ENCODE measurements at places on chromosomes 16 and 17. TPM values are rescaled to one million over a fixed set of nuclear protein-coding genes. Genes with fewer than 3 reads are reported as not detected.
A peak's percentile ranks its signal among the peaks of the same experiment; 100 is the strongest.

The NPTX1 gene
- total RNA-seq, result not detected

The HSD17B1 gene
- total RNA-seq, result 1.4 TPM

The BCAR1 gene
- 75.1 TPM for total RNA-seq

The IL17C gene
- 0.29 TPM for total RNA-seq

The USP7 gene
- 171 TPM for total RNA-seq

The KRT40 gene
- total RNA-seq, result 0.13 TPM

DNA sequence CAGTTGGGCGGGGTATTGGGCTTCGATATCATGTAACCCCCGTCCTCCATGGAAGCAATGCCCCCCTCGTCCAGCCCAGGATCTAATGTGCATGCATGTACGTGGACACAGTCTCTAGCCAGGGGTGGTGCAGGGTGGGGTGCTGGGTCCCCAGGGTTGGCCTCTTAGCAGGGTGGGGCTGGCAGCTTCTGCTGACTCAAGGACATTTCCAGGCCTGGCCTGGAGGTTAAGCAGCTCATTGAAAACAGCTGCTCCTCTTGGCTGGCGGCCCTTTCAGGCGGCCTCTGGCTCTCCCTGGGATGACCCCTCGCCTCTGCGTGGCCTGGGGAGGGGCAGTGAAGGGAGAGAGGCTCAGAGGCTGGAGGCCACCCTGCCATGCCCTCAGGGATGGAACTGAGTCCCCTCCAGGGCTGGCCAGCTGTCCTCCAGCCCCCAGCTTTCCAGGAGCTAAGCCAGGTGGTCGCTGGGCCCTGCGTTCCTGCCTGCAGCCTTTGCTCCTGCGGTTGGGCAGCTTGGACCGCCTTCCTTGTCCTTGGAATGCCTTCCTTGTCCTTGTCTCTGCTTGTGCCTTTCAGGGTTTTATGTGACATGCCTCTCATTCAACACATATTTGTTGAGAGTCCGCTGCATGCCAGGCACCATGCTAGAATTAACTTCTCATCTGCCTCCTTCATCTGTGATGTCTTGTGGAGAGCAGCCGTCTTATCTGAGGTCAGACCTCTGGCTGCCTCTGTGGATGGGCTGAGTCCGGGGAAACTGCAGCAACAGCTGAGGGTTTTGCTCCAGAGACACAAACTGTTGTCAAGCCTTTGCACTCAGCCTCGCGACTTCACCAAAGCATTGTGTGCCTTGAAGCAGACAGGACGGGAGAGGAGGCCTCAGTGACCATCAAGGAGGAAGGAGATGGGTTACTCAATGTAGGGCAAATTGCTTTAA is 26.6 kb downstream of the MRC2 start:
- H3K4me1 ChIP-seq, result peaks cover 7% of the 10 kb centered on the region
- peaks cover 11% of the 10 kb centered on the region for H3K27me3 ChIP-seq
- no peak for DNase-seq
- H3K4me3 ChIP-seq, result peak overlapping the region; percentile 74
- no peaks in the 10 kb centered on the region for H3K36me3 ChIP-seq

- no peak overlapping the region for H3K27ac ChIP-seq
- H3K4me1 ChIP-seq, result peaks cover 49% of the 10 kb centered on the region
- H3K27me3 ChIP-seq, result no peaks in the 10 kb centered on the region
These were observed 24.5 kb upstream of the SUPT4H1 start for GRCh38 chr17:58376472-58377000.

DNA sequence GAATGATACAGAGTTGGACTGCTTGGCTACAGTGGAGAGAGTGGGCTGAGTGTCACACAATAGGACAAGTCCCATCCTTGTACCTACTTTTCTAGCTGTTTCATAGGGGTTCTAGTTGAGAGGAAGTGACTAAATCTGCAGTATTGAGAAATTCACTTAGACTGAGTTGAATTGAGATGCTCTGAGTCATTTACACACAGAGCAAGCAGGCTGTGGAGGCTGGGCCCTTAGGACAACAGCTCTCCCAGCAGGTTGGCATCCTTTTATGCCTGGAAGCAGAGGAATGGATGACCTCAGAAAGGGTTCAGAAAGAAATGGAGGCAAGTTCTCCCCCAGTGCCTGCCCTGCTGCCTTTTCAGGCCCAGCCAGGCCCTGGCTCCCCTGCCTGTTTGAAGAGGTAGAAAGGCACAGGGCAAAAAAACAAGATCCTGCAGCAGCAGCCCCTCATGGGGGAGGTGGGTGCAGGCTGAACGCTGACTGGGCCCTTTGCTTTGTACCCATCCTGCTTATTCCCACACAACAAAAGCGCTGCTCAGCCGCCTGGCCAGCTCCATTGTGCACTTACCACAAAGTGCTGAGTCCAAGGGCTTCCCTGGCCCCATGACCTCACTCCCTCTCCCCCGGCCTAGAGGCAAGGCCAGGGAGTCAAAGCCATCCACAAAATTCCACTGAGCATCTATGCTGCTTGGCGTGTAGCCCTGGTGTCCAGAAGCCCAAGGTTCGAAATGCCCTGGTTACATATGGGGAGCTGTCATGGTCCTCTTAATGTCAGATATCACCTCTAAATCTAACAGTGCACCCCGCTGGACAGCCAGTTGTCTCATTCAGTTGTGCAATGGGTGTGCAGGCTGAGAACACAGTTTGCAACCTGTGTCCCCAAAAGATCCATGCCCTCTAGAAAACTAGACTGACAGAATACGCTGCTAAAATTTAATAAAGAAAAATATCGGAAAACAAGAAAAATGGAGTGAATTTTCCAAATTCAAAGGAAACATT is 5.4 kb upstream of the CRYBA1 start:
- H3K27me3 ChIP-seq, result no peaks in the 10 kb centered on the region
- H3K36me3 ChIP-seq, result no peaks in the 10 kb centered on the region
- DNase-seq, result no peak

DNA sequence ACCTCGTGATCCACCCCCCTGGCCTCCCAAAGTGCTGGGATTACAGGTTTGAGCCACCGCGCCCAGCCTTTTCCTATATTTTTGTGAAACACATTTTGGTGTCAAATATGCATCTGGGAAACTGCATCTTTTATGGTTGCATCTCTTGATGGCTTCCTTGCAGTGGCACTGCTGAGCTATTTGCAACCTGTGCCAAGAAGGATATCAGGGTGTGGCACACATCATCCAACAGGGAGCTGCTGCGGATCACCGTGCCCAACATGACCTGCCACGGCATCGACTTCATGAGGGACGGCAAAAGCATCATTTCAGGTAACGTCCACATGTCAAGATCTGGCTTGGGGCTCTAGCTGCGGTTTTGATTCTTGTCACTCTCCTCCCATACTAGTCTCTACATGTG is 16.8 kb upstream of the USP43 start:
- no peak overlapping the region for H3K4me3 ChIP-seq
- no peaks in the 10 kb centered on the region for H3K36me3 ChIP-seq
- no peak for DNase-seq
- peaks cover 3% of the 10 kb centered on the region for H3K27me3 ChIP-seq
- no peaks in the 10 kb centered on the region for H3K4me1 ChIP-seq
- no peak overlapping the region for H3K27ac ChIP-seq

DNA sequence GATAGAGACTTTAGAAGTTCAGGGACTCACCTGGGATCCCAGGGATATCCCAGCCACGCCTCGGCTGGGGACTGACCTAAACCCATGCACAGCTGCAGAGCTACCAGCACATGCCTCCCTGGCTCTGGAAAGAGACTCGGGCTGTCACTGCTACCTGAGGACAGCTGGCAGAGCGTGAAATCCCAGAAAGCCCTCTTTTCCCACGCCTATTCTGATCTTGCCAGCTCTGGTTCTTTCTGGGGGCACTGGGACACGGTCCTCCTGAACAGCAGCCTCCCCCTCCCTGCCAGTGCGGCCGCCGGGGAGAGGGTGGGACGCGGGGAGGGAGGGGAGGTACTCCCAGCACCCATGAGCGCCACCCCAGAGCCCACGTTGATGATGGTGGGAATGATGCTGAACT is 10.8 kb downstream of the P2RX5 start:
- H3K4me3 ChIP-seq, result no peak overlapping the region
- H3K27me3 ChIP-seq, result peaks cover 12% of the 10 kb centered on the region
- H3K36me3 ChIP-seq, result no peaks in the 10 kb centered on the region
- H3K27ac ChIP-seq, result no peak overlapping the region

GRCh38 chr17:11082559-11082958 is 158.5 kb upstream of the SHISA6 start:
- peaks cover 8% of the 10 kb centered on the region for H3K27me3 ChIP-seq
- H3K27ac ChIP-seq, result no peak overlapping the region
- H3K4me3 ChIP-seq, result no peak overlapping the region

- no peak for DNase-seq
- no peaks in the 10 kb centered on the region for H3K27me3 ChIP-seq
- H3K27ac ChIP-seq, result no peak overlapping the region
- no peak overlapping the region for H3K4me3 ChIP-seq
- peaks cover 2% of the 10 kb centered on the region for H3K4me1 ChIP-seq
These were observed 35.4 kb downstream of the KCNJ16 start for GRCh38 chr17:70110443-70110880.

DNA sequence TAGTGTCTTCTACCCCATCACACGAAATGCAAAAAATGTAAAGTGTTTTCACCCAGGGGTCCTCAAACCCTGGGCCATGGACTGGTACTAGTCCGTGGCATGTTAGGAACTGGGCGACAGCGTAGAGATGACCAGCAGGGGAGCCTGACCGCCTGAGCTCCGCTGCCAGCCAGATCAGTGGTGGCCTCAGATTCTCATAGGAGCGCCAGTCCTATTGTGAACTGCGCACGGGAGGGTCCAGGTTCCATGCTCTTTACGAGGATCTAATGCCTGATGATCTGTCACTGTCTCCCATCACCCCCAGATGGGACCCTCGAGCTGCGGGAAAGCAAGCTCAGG is 4.5 kb downstream of the SCARF1 start:
- peaks cover 3% of the 10 kb centered on the region for H3K4me1 ChIP-seq
- DNase-seq, result no peak
- peaks cover 17% of the 10 kb centered on the region for H3K27me3 ChIP-seq
- H3K36me3 ChIP-seq, result no peaks in the 10 kb centered on the region
- H3K27ac ChIP-seq, result peak overlapping the region; percentile 49
- H3K4me3 ChIP-seq, result no peak overlapping the region

- H3K4me3 ChIP-seq, result no peak overlapping the region
- H3K4me1 ChIP-seq, result peaks cover 15% of the 10 kb centered on the region
- peak overlapping the region; percentile 94 for H3K27ac ChIP-seq
- H3K36me3 ChIP-seq, result no peaks in the 10 kb centered on the region
These were observed 18.6 kb downstream of the FOXN1 start for GRCh38 chr17:28524476-28525424.

- no peaks in the 10 kb centered on the region for H3K36me3 ChIP-seq
- peak overlapping the region; percentile 15 for H3K4me3 ChIP-seq
- peaks cover 29% of the 10 kb centered on the region for H3K4me1 ChIP-seq
- DNase-seq, result no peak
These were observed 218.5 kb upstream of the CIBAR2 start for GRCh38 chr16:85330694-85331188.

DNA sequence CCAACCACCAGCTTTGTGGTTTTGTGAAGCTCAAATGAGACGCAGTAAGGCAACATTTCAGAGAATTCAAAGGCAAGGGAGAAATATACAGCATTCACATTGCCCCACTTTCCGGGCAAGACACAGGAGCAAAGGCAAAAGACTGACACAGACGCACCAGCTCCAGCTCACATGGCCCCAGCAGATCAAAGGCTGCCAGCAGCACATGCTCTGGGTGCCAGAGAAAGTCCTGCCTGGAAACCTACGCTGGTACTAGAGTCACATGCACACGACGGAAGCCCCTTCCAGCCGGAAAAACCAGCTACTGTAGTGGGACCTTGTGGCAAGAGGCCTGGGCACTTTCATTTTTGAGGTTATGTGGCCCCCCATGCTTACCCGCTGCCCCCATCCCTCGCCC is 50.1 kb downstream of the GTF3C1 start:
- H3K4me3 ChIP-seq, result no peak overlapping the region
- H3K36me3 ChIP-seq, result peaks cover 30% of the 10 kb centered on the region
- H3K4me1 ChIP-seq, result no peaks in the 10 kb centered on the region
- no peaks in the 10 kb centered on the region for H3K27me3 ChIP-seq
- no peak overlapping the region for H3K27ac ChIP-seq
- no peak for DNase-seq

GRCh38 chr16:28823291-28823872 is 583 bp downstream of the ATXN2L start:
- peaks cover 26% of the 10 kb centered on the region for H3K4me1 ChIP-seq
- DNase-seq, result peak; percentile 20
- peak overlapping the region; percentile 99 for H3K27ac ChIP-seq
- no peaks in the 10 kb centered on the region for H3K27me3 ChIP-seq
- H3K4me3 ChIP-seq, result peak overlapping the region; percentile 96

DNA sequence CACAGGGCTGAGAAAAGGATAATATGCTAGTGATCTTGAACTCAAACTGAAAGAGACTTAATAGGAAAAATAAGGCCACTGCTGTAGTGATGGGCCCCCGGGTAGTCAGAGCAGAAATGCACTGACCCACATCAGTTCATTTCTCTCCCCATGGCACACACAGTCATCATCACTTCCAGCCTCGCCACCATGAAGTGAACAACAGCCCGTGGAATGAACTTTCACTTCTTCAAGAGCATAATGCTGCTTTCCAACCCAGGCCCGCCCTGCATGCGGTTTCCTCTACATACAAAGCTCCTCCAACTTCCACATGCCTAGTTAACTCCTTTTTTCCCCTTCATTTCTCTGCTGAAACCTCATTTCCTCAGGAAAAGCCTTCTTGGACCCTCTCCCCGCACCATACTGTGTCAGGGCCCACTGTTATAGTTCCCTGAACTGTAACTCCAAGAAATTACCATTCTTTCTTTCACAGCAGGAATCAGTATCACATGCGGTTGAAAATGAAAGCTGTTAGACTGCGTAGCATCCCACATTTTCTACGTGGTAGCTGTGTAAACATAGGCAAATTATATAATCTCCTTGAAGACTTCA is 65.8 kb upstream of the SMIM36 start:
- no peak for DNase-seq
- H3K27me3 ChIP-seq, result no peaks in the 10 kb centered on the region
- H3K27ac ChIP-seq, result no peak overlapping the region
- no peaks in the 10 kb centered on the region for H3K4me1 ChIP-seq
- no peaks in the 10 kb centered on the region for H3K36me3 ChIP-seq

DNA sequence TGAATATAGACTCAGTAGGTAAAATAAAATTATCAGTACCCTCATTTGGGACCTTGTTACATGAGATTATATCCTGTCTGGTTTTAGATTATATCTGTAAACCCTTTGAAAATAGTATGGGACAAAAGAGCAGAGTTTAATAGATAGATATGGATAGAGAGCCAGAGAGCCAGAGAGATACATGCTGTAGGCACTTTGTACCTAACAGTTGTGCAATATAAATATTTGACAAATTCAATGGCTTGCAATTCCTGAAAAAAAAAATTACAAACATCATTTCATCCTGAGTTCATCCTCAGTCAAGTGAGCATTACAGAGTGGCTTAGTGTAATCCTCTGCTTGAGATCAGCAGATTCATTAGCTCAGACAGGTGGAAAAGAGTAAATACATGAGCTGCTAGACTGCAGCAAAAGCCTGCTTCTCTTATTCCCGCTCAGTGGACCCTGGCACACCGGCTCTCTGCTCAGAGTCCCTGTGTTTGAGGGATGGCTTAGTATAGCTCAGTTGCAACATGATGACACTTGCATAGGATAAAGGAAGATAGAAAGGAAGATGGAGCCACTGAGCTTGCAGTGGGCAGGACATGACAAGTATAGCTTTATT is 931.6 kb upstream of the GOT2 start:
- no peak overlapping the region for H3K4me3 ChIP-seq
- H3K36me3 ChIP-seq, result no peaks in the 10 kb centered on the region
- no peak overlapping the region for H3K27ac ChIP-seq
- DNase-seq, result no peak

GRCh38 chr17:64115822-64116534 is 14.0 kb downstream of the ERN1 start:
- H3K27me3 ChIP-seq, result no peaks in the 10 kb centered on the region
- peaks cover 13% of the 10 kb centered on the region for H3K36me3 ChIP-seq
- no peak overlapping the region for H3K27ac ChIP-seq
- no peak overlapping the region for H3K4me3 ChIP-seq
- DNase-seq, result no peak
- peaks cover 12% of the 10 kb centered on the region for H3K4me1 ChIP-seq

All from progenitor cell of endocrine pancreas (in vitro differentiated cells).